ENCODE measurements at places on chromosomes 6 and 20.

DNA sequence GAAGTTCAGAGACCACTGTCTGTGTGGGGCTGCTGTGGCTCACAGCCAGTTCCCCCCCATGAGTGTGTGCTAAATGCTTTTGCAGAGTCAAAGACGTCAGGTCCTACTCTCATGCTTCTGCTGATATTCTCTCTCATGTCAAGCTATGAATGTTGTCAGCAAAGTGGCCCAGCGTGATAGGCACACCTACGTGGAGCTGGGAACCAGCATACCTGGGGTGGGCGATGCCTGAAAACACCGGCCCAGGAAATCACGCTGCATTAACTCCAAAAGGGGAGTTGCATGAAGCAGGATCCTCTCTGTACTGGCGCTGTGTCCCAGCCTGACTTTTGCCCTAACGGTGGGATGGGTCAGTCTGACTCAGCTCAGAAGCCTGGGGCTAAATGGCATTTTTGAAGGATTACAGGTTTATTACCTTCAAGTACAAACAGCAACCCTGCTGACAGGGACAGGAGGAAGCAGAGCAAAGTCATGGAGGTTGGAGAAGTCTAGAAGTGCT is 9.0 kb upstream of the MRPS10 start:
- DNase-seq, result no peak

- no peak for DNase-seq
These were observed 161.6 kb downstream of the ZDHHC14 start for GRCh38 chr6:157542414-157543160.

- DNase-seq, result no peak
These were observed 9.3 kb downstream of the GFRA4 start for GRCh38 chr20:3653921-3654320.

DNA sequence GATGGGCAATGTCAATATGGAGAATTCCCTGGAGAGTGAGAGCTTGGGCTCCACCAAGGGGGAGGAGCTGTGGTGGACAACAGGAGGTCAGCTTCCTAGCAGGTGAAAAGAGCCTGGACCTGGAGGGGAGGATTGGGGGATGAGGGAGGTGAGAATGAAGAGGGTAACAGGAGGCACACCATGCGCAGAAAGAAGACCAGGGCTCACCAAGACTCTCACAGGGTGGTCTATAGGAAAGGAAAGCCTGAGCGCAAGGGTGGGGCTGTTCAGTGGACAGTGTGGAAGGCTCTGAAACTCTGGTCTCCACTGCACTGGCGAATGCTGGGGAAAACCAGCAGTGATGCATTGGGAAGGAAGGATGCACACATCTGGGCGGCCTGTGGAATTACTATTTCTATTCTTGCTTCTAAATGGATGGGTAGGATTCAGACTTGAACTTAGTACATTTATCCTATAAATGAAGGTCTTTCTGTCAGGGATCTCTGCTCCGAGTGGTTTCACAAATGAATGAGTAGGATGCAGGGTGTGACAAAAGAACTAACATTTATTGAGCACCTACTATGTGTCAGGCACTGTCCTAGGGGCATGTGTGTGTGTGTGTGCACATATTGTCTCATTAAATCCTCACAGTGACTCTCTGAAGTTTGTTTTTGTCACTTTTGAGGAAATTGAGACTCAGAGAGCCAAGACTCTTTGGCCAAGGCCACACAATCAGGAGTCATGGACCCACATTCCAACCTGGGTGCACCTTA is 152.7 kb downstream of the CD83 start:
- DNase-seq, result peak; percentile 44

DNA sequence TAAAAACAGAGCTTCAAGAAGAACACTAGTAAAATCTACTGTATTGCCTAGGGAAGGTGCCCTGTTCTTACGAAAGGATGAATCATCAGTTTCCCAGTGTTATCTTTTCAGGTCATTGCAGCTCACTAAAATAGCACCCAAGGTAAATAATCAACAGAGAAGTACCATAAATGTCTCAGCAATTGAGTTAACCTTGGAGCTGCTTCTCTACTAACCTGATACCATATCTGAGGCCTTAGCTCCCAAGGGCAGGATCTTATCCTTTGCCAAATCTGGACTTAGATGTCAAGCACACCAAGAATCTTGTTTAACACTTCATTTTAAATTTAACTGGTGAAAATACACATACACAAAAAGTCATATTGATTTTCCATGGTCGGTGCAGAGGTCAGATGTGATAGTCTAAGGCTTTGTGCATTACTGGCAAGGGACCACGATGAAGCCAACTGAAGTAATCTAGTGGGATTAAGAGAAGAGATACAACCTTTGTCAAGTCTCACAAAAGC is 81.5 kb downstream of the EDN1 start:
- DNase-seq, result no peak

DNA sequence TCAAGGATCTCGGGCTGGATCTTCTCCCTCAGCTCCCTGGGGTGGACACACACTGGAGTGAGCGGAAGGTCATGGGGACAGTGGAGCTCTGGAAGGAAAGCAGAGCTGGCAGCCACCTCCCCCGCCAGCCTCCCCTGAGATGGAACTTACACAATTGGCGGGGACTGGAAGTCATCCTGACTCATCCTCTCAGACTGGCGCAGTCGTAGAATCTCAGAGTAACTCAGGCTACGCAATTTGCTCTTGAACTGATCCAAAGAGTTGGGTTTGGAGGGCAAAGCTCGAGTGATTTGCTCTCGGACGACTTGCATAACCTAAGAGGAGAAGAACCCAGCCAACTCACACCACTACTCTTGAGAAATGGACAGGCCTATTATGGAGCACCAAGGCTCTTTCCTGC is 34.8 kb downstream of the ELMO2 start:
- DNase-seq, result no peak

DNA sequence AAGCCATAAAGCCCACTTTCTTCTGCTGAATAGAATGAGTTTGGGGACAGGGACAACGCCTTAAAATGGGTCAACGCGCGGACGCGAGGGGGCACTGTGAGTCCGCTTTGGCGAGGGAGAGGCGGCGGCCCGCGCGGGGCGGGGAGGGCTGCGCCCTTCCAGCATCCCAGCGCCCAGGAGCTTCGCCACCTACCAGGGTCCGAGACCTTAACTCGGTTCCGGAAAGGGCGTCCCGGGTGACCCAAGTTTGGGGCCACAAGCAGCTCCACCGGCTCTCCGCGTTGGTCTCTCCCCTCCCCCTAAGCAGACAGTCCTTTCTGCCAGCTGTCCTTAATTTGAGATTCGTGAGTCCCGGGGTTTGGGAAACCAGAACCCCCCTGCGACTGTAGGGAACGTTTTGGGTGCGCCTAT is 1.8 kb upstream of the SAMD5 start:
- no peak for DNase-seq

DNA sequence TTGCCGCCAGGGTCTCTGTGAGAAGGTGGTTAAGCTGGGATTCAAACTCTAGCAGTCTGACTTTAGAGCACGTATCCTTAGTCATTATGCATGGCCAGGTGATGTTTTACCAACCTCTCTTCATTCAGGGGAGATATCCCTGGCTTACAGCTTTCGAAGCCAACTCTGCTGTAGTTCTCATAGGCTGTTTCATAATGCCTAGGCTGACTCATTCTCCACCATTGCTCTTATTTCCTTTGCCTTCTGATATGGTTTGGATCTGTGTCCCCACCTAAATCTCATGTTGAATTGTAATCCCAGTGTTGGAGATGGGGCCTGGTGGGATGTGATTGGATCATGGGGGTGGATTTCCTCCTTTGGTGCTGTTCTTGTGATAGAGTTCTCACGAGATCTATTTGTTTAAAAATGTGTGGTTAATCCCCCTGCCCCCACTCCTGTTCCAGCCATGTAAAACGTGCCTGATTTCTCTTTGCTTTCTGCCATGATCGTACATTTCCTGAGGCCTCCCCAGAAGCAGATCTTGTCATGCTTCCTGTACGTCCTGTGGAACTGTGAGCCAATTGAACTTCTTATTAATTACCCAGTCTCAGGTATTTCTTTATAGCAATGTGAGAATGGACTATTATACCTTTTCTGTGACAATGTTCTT is 94.6 kb upstream of the MAN1A1 start:
- peak; percentile 46 for DNase-seq

DNA sequence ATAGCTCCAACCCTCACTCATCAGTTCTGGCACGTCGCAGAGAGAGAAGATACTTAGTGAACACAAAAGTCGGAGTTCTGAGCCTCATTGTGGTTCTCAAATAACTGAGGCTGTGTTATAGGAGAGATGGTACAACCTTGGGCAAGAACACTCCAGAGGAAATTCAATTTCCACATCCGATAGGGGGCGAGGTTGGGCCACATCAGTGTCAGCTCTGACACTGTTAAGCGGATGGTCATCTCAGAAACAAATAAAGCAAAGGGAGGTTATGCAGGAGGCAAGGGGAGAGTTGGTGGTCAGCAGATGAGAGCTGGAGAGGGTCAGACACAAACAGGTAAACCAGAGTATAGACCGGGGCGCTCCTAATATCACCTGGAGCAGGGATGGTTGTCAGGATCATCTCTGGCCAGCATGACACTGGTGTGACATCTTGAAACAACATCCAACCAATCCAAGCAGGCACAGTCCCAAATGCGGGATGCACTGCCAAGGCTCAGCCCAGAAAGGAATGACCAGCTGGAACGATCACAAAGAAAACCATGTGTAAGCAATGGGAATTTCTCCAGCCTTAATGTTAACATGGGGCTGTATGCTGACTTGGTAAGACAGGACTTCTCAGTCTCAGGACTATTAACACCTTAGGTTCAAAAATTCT is 331.8 kb downstream of the HACE1 start:
- no peak for DNase-seq

DNA sequence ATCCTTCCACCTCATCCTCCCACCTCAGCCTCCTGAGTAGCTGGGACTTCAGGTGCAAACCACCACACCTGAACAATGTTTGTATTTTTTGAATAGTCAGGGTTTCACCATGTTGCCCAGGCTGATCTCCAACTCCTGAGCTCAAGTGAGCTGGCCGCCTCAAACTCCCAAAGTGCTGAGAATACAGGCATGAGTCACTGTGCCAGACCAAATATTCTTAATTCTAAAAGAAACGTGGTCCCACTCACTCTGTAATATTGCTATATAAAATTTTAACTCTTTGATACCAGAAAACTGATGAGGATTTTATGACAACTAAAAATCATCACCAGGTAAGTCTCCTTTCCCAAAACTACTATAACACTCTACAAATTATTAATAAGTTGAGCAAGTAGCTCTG is 716.8 kb upstream of the GJE1 start:
- DNase-seq, result no peak

GRCh38 chr6:49329186-49329585 is 133.9 kb downstream of the MMUT start:
- DNase-seq, result no peak

- no peak for DNase-seq
These were observed 1238.0 kb downstream of the EPHA7 start for GRCh38 chr6:92181347-92181746.

DNA sequence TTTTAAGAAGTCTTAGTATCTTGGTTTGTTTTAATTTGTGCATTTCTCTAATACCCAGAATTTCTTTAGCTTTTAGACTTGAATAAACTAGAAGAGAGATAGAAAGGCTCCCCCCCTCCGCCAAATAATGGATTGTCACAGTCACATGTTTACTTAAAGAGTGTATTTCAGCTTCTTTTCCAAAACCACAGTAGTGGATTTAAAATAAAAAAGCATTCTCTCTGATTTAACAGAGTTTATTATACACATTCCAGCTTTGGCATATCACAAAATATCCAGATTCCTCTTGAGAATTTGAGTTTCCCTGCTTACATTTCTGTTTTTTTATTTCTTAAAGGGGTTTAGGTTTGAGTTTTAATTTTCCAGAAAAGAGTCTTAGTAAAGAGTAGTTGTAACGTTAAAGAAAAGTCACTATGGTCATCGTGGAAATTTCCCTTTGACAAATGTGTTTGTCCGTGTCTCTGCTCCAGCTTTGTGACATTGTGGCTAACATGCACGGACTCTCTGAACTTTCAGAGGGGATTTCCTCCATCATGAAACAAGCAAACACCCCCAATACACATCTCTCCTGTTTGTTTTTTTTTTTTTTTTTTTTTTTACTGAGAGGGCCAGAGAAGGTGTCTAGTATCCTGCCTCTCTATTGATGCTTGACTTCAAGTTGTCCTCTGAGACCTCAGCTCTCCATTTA is 113.5 kb upstream of the SUPT3H start:
- no peak for DNase-seq

GRCh38 chr6:22361576-22361975 is 64.7 kb upstream of the PRL start:
- no peak for DNase-seq

DNA sequence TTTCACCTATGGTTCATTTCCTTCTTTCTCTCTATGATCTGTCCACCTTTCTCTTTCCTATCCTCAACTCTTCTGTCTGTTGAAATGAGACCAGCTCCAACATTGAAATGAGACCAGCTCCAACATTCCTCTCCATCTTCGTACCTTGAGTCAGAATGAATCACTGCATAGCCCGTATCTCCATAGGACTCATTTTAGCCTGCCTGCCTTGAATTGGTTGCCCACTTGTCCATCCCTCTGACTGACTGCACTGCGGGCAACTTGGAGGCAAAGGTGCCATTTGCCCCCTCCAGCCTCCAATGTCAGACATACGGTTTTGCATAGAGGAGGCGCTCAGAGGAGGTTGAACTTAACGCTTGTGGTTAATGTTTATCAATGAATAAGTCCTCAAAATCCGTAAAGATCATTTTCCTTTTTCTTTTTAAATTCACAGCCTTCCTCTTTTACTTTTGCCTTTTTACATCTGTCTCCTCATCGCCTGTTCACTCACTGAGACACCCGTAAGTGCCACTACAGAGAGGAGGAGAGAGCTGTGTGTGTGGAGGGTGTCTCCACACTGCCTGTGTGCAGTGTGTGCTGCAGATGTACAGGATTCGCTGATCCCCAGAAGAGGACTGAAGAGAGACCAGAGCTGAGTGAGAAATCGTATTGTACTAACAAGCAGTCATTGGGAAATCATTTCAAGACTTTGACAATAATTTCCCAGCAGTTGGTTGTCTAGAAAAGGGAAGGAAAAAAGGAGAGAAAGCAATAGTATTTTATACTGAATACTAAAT is 579.6 kb upstream of the MAP3K7 start:
- DNase-seq, result no peak

- DNase-seq, result peak; percentile 45
These were observed 4.2 kb downstream of the KCNK17 start for GRCh38 chr6:39309942-39310531.

DNA sequence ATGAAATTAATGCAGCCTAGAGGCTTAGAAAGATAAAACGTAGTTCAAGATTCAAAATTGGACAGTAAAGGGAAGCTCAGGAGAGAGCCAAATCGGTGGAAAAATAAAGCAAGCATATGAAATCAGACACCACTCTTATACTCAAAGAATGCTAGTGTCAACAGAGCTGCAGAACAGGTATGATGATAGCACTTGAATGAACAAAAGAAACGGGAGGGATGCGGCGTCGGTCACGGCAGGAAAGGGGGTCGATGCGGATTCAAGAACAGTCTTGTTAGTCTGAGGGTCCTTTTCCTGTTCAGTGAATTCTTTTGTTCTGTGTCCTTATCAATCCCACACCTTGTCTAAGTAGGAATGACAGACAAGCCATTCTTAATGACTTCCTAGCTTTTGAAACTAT is 114.4 kb downstream of the FOXC1 start:
- no peak for DNase-seq

DNA sequence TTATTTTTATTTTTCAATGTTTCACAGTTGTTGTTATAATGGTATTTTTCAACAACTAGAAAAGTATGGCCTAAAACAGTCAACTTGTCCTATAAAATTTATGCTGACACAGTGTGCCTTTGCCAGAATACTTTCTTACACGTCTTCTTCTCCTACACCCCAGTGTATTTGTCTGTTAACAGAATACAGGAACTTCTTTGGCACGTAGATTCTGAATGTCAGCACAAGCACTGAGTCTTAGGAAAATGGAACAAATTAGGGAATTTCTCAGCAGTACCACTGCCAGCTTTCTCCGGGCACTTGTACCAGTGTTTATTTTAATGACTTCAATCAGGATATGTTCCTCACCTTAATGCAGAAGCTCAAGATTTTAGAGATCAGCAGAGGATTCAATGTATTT is 26.7 kb upstream of the AKIRIN2 start:
- peak; percentile 37 for DNase-seq

All from CD14-positive monocyte (primary cell).